ENCODE measurements at places on chromosomes 7 and 10. TPM values are rescaled to one million over a fixed set of nuclear protein-coding genes. Genes with fewer than 3 reads are reported as not detected.
A peak's percentile ranks its signal among the peaks of the same experiment; 100 is the strongest.

- DNase-seq = no peak
These were observed 95.2 kb downstream of the VPS41 start for GRCh38 chr7:38813768-38814167.

GRCh38 chr10:10758306-10758705 is 259.4 kb upstream of the CELF2 start:
- no peak for DNase-seq

DNA sequence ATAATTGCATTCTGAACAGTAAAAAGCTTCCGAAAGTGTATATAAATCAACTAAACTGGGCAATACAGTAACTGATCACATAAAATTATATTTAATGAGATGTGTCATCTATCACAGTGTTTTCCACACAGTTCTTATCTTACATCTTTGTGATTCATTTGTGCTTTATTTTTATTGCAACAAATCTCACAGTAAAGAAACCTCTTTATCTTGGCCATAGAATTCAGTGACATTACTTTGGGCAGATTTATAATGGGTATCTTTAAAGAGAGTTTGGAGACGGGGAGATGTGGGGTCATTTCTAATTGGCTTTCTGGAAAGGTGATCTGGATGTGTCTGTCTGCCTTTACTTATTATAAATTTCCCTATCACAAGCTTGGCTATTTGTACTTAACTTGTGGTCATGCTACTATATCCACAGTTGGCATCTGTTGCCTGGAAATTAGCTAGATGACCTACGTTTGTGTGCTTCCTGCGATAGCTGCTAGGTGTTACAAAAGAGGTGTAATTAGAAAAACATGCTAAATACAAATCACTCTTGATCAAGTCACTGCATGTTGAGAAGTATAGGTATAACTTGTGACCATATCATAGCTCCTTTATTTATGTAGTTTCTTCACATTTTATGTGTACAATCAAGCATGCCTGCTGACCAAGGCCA is 123.8 kb downstream of the ARID5B start:
- DNase-seq = no peak

DNA sequence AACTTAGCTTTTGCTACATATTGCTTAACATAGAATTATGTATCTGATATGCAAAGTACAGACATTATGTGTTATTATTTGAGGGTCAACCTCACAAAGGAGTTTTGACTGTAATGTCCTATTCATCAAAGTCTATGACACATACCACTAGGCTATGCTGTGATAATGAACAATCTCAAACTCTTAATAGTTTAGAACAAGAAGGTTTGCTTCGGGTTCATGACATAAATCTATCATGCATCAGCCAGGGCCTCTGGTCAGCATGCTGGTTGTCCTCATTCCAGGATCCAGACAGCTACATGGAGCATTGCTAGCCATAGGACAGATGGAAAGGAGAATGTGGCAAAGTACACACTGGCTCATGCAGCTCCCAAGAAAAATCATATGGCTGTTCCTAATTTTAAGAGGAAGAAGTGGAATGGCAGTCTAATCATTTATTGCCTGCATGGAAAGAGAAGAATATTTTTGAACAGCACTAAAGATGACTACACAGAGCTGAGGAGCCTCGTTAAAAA is 332.1 kb downstream of the GPR158 start:
- DNase-seq = no peak

- DNase-seq = no peak
These were observed 20.4 kb downstream of the MKRN1 start for GRCh38 chr7:140458916-140459315.

GRCh38 chr10:3116508-3117100 is 49.3 kb downstream of the PFKP start:
- no peak for DNase-seq

GRCh38 chr7:97731736-97732564 is at the start of gene TAC1:
TAC1 (plus strand) TSS chr7:97732086; CDS start chr7:97732613, 527 bp downstream.
- DNase-seq = peak; percentile 42

DNA sequence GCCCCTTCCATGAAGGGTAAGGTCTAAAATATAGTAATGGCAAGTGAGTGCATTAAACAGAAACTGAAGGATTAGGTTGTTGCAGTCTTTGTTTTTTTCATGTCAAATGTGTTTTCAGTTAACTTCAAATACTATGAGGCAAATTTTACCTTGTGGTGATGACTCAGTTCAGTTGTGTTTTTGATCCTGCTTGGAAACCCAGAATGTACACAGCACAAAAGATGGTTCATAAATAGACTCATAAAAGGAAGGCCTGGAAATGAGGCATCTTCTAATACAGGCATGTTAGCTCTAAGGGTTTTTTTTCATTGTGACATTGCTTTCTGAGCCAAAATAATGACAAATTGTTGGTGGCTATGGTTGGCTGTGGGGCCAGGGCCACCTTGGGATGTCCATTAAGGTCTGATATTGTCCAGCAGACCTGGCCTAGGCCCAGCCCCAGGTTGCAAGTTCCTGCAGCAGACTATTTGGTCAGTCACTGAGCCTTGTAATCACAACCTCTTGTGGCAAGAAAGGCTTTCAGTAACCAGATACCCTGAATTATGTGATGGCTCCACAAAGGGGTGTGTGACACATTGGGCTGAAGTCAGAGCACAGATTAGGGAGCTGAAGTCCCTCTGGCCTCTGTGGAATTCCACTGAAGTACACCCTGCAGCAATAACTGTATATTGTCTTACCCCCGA is 69.0 kb upstream of the SAMD8 start:
- DNase-seq = no peak

DNA sequence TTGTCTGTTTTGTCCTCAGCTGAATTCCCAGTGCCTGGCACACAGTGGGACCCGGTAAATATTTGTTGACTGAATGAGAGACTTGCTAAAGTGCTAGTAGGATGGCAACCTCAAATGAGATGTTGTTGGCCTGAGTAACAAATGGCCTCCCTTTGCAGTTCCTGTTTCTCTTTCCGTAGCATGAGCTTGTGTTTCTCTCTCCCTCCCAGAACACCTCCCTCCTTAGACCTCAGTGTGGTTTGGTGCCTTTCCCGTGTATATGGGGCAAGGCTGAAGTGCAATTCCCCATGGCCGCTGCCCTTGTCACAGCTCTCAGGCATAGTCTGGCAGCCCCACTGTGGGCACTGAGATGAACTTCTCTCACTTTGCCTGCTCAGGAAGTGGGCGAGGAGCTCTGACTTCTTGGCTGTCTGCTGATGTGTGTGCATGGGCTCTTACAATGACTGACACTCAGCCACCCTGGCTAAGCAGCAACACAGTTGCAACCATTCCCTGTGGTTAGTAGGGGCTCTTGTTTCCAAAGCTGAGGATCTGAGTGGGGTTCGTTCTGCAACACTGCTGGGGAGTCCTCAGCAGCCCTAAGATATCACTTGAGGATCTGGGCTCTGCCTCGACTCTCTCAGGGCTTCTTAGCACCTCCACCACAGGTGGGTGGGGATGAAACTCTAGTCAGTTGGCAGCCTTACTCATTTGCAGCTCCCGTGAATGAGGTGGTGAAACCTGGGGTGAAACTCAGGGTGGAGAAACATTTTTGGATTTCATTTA is 136.1 kb downstream of the ICA1 start:
- DNase-seq = peak; percentile 65

DNA sequence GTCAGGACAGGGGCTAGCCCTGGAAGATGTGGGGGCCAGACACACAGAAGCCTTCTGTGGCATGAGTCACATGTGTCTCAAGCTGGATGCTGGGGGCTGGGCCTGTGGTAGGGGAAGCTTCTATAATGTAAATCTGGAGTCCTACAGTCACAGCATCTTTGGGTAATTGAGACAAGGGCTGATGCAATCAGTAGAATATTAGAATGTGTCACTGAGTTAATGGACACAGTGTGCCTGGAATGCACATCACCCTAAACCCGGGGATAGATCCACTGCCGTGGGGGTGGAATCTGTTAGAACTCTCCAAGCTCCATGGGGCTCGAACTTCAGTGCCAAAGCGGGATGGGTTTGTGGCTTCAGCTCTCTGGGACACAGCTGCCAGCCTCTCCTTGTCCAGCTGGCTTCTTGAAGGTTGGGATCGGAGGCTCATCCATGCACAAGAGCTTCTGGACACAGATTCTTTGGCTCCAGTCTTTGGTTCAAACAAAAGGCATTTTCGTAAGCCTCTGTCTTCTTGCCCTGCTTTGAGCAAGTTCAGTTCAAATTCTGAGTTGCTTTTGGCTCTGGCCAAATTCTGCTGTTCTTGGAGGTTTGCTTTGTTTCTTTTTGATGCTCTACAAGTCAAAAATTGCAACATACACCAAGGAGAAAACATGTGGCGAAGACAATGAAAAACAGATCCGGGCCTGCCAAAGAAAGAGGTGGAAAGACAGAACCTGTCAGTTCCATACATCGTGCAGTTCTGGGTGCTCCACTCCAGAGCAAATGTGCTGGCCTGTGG is 194.8 kb upstream of the ZNF32 start:
- DNase-seq = peak; percentile 76

- no peak for DNase-seq
These were observed 42.4 kb upstream of the TOMM7 start for GRCh38 chr7:22864855-22865601.

DNA sequence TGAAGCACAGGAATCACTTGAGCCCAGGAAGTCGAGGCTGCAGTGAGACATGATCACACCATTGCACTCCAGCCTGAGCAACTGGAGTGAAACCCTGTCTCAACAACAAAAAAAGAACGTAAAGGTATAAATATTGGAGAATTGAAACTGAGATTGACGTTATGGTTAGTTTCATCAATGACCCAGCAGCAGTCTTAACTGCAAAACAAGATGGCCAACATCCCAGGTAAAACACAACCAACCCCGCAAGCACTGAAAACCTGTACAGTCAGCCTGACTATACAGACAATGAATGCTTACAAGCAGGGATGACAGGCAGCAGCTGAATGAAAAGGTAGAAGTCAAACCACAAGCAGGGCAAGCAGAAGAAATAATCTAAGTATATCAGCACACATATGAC is 34.7 kb downstream of the WAPL start:
- DNase-seq = no peak

- DNase-seq = no peak
These were observed 17.9 kb downstream of the C10orf67 start for GRCh38 chr10:23326544-23327307.

DNA sequence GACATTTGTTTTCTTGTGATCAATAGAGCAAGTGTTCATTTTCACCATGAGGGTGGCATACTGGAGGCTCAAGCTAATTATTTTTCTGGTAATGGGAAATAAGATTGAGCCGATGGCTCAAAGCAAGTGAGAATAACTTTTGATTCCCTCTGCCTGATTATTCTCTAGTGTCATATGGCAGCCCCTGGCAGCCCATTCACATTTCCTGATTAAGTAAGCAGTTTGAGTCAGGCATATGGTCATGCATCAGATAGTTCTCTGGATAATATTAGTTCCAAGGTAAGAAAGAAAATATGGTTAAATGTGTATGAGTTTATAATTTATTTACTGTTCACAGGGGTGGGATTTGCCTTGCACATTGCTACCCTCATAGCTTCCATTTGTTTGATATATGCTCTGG is 109.2 kb downstream of the DYNC1I1 start:
- DNase-seq = no peak

DNA sequence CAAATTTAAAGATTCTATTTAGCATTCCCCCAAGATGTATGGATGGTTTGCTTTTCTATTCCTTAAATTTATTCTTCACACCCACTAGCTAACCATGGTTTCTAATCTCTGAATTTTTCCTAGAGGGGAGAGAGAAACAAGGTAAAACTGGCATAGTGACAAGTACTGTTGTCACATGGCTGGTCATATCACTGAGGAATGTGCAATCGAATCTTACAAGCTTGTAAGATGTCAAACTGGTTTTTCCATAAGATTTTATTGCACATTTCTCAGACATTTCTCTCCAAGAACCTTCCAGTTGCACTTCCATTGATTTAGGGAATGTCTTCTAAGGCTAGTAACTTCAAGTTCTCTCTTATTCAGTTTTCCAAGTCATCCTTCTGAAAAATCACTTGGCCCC is 89.8 kb downstream of the MBL2 start:
- no peak for DNase-seq

DNA sequence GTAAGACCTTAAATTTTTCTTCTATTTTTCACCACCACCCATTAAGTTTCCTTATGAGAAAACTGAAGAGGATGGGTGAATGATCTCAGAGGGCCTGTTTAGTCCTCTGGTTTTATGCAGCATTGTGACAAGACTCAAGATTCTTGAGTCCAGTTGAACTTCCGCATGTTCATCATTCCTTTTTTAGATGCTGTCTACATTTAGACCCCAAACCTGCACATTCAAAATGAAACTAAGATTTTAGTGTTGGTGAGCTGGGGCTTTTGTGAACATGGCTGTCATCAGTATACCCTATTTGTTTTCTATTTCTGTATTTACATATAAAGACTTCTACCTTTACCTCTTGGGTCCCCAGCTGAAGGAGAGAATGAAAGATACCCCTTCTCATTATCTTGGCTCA is 31.1 kb downstream of the NET1 start:
- DNase-seq = no peak

- DNase-seq = no peak
These were observed 77.4 kb downstream of the EPC1 start for GRCh38 chr10:32269343-32270100.

DNA sequence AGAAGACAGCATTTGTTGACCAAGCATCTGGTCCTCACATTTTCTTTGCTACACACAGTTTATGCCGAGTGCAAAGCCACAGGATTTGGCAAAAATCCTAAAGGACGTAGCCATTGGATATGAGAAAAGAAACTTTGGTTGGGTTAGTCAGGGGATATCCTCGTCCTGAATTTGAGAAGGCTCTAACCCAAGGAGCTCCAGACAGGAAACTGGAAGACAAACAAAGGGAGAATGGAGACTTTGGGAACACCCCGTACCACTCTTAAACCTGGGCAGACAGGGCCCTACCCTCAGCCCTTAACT is 146.6 kb upstream of the FRMD4A start:
- DNase-seq = no peak

DNA sequence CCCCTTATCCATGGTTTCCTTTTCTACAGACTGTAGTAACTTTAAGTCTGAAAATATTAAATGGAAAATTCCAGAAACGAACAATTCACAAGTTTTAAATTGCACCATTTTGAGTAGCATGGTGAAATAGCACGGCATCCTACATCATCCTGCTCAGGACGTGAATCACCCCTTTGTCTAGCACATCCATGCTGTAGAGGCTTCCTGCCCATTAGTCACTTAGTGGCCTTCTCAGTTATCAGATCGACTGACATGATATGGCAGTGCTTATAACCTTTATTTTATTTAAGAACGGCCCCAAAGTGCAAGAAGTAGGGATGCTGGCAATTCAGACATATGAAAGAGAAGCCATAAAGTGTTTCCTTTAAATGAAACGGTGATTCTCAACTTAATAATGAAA is 82.7 kb downstream of the CPXM2 start:
- DNase-seq = no peak

CRTAC1 gene
- total RNA-seq = 6.1 TPM

SH2D4B gene
- 0.09 TPM for total RNA-seq

LEP gene
- not detected for total RNA-seq

HABP2 gene
- 25.6 TPM for total RNA-seq

TCAF1 gene
- total RNA-seq = 37.2 TPM

SYT15 gene
- 12.7 TPM for total RNA-seq

BEND7 gene
- total RNA-seq = 37.9 TPM

CUTC gene
- 16.5 TPM for total RNA-seq

ITIH5 gene
- 13.1 TPM for total RNA-seq

UTF1 gene
- not detected for total RNA-seq

TLX1 gene
- not detected for total RNA-seq

SLC26A3 gene
- 0.25 TPM for total RNA-seq

CDNF gene
- total RNA-seq = 2.1 TPM

PCLO gene
- 12.0 TPM for total RNA-seq

C1GALT1 gene
- total RNA-seq = 43.0 TPM
